ENCODE measurements at places on chromosomes 7 and 10. TPM values are rescaled to one million over a fixed set of nuclear protein-coding genes. Genes with fewer than 3 reads are reported as not detected.

NPSR1 gene
- polyA plus RNA-seq: not detected

GRCh38 chr7:46606761-46607160 lies 685.7 kb upstream of the IGFBP3 start:
- DNase-seq: no peak

DNA sequence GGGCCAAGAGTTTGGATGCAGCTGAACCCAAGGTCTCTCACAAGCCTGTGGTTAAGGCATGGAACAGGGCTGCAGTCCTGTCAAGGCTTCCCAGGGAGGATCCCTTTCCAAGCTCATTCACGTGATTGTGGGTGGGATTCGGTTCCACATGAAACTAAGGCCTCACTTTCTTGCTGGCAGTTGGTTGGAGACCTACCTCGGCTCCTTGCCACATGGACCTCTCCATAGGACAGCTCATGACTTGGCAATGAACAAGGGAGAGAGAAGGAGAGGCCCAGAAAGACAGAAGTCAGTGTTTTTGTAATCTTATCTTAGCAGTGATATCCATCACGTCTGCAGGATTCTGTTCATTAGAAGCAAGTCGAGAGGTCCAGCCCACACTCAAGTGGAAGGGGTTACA lies 583.8 kb downstream of the LRMDA start:
- no peak for DNase-seq

DNA sequence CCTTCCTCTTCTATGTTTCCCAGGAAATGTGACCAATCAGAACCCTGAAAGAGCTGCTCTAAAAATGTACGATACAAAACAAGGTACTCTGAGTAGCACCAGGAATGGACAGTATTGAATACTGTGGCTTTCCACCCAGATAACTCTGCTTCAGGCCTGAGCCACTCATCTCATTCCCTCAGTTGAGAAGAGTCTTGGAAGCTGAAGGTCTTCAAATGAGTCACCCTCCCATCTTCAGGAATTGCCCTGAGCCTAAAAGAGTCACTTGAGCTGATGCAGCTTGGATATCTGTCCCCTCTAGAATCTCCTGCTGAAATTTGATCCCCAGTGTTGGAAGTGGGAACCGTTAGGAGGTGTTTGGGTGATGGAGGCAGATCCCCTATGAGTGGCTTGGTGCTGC lies 210.4 kb downstream of the DGKI start:
- no peak for DNase-seq

ABCC2 gene
- polyA plus RNA-seq: 15.2 TPM

DNA sequence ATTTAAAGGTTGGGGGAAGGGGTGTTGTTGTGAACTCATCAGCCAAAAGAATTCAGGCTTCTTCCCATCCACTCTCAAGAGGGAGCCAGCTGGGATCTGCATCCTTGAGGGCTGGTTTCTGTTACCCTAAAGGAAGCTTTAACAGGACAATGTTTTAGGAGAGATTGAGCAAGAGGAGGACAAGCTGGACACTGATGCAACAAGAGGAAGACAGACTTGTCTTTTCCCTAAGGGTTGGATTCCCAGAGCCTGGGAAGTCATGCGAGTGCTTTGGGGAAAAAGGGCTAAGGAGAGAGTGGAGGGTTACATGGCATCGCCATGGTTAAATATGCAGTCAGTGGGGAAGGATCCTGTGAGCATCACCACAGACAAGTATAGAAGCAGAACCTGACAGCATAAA lies 47.6 kb upstream of the PDE1C start:
- no peak for DNase-seq

ZNF804B gene
- 0.42 TPM for polyA plus RNA-seq

DNA sequence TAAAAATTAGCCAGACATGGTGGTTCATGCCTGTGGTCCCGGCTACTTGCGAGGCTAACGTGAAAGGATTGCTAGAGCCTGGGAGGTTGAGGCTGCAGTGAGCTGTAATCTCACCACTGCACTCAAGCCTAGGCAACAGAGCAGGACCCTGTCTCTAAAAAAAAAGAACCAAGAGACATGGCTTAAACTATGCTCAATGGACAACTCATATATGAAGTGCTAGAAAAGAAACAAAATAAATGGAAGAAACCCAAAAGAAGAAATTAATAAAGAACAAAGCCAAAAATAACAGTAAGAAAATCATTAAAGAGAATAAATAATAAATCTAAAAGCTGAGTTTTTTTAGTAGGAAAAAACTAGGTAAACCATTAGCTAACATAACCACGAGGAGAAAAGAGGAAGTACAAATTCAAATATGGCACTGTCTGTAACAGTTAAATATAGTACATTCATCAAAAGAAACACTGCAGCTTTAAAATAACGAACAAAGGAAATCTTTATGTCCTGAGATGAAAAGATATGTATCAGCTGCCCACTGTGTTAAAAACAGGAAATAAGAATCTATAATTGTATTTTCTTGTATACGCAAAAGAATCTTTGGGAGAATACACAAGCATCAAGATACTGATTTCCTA lies 48.7 kb downstream of the UPF2 start:
- DNase-seq: no peak

GRCh38 chr7:151142686-151143040 lies 24.8 kb downstream of the GBX1 start:
- DNase-seq: no peak

EPO gene
- polyA plus RNA-seq: 0.20 TPM

Measured in left kidney (tissue), 8 donors.